Germinal center (tissue), 1 donor: ENCODE measurements at places on chromosomes 6 and 20.

DNA sequence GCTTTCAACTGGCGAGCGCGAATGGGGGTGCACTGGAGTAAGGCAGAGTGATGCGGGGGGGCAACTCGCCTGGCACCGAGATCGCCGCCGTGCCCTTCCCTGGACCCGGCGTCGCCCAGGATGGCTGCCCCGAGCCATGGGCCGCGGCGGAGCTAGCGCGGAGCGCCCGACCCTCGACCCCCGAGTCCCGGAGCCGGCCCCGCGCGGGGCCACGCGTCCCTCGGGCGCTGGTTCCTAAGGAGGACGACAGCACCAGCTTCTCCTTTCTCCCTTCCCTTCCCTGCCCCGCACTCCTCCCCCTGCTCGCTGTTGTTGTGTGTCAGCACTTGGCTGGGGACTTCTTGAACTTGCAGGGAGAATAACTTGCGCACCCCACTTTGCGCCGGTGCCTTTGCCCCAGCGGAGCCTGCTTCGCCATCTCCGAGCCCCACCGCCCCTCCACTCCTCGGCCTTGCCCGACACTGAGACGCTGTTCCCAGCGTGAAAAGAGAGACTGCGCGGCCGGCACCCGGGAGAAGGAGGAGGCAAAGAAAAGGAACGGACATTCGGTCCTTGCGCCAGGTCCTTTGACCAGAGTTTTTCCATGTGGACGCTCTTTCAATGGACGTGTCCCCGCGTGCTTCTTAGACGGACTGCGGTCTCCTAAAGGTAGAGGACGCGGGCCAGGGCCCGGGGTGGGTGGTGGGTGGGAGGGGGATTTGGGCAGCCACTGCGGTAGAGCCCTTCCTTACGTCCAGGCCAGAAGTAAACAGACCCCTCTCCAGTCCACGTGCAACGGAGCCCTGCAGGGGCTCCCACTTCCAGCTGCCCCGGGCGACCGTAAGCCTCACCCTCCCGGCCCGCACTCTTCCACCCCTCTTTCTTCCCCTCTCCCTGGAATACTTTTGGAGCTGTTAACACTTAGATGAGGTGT, 998 bp downstream of the BMP2 start:
- DNase-seq: no peak

DNA sequence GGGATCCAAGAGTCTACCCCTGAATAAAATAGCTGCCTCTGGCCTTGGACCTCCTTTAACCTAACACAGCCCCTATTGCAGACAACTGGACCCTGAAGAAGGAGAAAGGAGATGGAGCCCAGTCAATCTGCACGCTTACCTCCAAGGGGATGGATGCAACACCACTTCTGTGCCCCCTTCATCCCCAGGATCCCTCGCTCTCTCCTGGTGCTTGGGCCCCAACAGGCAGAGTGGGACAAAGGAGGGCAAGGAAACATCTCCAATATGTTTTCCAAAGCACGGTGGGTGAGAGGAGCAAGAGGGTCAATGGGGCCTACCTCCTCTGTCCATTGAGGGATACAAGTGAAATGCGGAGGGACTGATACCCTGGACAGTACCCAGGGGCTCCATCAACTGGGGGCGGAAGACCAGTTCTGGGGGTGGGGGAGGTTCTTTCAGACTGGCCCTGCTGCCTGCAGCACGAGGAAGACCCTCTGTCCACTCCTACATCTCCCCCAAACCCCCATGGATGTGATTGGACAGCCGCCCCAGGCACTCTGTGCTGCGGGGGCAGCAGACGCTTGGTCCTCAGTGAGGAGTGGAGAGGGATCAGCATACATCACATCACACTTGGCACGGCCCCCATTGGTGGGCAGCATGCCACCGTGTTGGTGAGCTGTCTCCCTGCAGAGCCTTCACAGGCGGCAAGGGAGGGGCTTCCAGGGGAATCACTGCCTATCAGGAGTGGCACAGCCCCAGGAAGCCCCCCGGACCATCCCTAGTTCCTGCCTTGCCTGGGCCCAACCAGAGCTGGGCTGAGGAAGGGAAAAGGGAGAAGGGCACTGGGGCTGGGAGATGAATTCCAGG, 70.6 kb downstream of the MRPL14 start:
- no peak for DNase-seq

GRCh38 chr20:922781-923180, 6.6 kb upstream of the ANGPT4 start:
- no peak for DNase-seq

DNA sequence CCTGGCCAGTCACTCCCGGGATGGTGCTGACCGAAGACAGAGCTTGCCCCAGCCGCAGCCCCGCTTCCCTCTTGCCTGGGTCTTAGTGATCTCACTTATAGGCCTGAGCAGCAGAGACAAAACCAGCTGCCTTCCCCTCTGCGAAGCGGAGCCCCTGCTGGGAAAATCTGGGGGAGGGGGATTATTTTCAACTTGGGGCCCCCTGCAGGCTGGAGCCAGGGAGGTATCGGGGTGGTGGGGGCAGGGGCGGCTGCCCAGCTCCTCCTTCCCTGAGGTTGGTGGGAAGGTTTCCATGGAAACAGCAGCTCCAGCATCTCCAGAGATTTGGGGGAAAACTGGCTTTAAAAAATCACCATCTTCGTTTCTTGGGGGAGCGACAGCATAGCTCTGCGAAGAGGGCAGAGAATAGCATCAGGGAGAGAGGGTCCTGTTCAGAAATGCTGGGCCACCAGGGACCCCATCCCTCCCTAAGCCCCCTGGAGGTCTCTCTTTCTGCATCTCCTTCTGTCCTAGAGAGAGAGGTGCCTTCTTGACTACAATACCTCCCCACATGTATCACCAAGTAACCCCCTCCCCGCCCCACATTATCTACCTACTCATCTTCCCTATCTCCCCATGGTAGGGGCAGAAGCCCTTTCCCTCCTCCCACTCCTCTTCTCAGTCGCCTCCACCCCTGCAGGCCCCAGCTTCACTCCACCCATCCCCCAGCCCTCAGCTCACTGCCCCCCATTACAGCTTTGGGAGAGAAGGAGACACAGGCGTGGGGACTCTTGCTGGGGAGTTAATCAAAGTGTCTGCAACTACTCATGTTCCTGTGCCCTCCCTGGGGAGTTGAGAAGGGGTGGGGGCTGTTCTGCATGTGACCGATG, 88.4 kb upstream of the CCDC167 start:
- DNase-seq: no peak

GRCh38 chr6:90186026-90186425, 110.6 kb downstream of the BACH2 start:
- DNase-seq: no peak

- DNase-seq: no peak
Measured at GRCh38 chr20:38962928-38963401, 821 bp downstream of the DHX35 start.

GRCh38 chr20:30506100-30506499, 751.4 kb upstream of the DEFB115 start:
- no peak for DNase-seq

DNA sequence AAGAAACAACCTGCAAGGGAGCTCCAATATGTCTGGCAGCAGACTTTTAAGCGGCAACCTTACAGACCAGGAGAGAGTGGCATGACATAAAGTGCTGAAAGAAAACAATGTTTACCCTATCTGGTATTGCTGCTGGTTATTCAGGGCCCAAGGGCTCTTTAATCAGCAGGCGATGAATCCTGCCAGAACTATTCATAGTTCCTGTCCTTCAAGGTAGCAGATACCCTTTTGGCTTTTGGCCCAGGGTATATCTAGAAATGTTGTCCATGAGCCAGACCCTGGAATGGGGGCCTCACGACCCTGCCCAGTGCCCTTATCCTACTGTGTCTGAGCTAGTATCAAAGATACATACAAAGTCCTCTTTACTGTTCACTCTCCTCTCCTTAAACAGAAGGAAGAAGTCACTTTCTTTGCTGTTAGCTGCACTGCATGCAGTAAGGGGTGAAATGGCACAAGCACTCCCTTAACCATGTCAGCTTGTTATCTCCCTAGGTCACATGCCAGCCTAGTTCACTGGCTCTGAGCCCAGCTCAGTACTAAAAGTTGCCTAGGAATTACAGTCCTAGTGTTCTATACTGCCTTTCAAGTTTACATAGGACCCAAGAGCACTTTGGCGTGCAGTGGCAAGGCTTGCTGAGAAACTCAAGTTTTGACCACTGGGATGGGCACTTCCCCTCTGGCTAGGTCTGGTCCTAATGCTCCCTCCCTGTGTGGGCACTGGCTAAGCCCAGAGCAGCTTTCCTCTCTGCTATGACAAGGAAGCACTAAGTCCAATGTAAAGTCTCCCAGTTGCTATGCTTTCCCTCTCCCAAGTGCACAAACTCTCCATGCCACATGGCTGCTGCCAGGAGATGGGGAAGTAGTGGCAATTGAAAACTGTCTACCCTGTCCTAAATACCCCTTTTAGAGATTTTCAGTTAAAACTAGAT, 122.0 kb downstream of the HTR1B start:
- no peak for DNase-seq

DNA sequence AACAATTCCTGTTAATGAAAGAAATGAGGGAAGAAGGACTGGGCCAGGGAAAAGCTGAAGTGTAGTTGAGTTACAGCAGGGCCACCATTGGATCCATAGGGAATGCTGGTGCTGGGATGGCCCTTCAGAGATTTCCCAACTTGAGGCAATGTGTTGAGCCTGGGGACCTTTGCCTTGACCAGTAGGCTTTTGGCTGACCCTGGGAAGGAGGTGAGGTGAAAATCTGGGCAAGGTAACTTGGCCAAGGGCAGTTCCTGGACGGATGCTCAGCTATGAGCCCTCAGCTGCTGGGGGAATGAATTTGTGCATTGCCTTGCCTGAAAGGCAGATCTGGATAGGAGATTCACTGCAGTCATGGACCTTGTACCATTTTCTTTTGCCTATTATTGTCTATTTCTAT, 20.4 kb downstream of the UTRN start:
- DNase-seq: no peak
